Cardiac septum (tissue), 1 donor: ENCODE measurements at places on chromosomes 1 and 21.

DNA sequence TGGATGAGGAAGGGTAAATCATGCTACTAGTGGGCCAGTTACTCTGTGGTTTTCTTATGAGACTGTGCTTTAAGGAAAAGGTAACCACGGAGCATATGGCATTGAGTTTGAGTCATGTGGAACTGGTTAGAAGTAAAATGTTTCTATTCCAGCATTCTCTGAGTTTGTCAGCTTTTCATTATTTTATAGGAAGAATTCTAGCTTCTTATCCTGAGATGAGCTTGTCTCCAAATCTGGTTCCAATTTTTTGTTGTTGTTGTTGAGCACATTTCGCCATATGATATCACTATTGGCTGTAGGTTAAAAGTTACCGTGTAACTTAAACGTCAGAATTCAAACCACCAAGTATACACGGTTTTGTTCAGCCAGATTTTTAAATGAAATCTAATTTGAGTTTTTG, 69.9 kb downstream of the ATF6 start:
- no peak for DNase-seq

- DNase-seq = no peak
Measured at GRCh38 chr1:153956997-153957715, 1.3 kb downstream of the CRTC2 start.

DNA sequence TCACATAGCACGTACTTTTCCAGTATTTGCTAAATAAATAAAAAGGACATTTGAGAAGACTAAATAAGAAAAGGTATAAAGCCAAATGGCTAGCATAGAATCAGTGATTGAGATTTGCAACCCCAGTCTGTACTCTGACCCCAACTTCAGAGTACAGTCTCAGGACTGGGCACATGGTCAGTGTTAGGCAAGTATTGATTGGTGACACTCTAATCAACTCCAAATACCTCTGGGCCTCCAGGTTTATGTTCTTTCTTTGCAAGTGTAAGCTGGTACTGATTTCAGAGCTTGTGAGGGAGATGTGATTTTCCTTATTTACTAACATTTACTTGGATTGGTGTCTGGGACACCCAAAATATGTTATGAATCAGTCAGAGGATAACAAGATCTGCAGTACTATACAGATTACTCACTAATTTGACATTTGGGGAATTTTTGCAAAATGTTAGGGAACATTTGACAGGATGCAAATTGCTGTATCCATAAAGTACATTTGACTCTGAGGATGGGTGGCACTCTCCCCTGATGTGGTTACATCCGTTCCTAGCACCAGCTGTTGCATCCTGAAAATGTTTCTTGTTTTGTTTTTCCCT, 34.2 kb downstream of the LMO4 start:
- no peak for DNase-seq

GRCh38 chr1:46613661-46614603, 2.7 kb downstream of the MOB3C start:
- DNase-seq = peak; percentile 94

DNA sequence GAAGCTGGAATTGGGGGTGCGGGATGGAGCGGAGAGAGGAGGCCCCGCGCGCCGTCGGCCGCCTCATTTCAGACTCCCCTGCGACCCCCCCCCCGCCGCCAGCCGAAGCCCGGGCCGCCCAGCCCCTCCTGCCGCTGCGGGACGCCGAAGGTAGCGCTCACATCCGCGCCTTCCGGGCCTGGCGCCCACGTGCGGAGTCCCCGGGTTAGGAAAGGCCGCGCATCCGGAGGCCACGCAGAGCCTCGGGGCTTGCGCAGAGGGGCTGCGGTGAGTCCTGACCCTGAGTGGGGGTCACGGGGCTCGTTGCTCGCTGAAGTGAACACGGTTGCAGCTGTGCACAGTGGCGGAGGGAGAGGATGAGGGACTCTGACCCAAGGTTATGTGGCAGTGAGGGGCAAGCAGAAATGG, 552 bp upstream of the ZNF496 start:
- no peak for DNase-seq

- DNase-seq = no peak
Measured at GRCh38 chr1:220556641-220557040, 28.7 kb downstream of the MARK1 start.

DNA sequence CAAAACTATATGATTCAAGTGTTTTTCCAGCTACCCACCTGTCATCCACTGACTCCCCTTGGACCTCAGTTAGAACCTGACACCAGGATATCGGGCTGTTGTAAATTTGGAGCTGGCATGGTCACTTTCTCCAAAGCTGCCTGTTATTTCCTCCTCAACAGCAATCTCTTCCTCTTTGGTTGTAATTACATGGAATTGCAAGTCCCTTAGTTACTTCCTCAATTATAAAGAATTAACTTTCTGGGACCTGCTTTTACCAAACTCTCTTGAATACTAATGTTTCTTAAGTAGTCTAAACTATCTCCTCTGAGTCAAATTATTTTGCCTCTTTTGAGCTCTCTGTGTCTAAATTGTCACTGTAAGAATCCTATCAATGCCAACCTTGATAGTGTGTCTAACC, 150.3 kb upstream of the SGIP1 start:
- no peak for DNase-seq

GRCh38 chr1:220425852-220426251, 102.1 kb upstream of the MARK1 start:
- no peak for DNase-seq

DNA sequence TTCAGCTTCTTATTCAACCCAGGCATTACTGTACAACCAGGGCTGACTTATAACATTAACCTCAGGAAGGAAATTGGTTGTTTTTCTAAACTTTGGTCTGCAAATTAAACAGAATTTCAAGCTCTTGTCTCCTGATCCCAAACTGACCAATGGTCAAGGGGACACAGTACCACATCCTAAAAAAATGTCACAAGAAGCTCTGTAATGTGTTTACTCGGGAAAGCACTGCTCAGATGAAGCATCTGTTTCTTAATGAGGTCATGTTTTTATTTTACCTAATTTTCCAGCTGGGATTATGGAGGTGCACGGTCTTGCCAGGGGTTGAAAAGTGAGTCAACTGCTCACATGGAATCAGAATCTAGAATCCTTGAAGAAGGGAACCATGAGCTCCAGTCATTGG, 18.7 kb downstream of the ADAMTS5 start:
- no peak for DNase-seq

GRCh38 chr1:226461087-226461486, 53.2 kb upstream of the PARP1 start:
- no peak for DNase-seq

- no peak for DNase-seq
Measured at GRCh38 chr1:89802051-89802450, 18.8 kb upstream of the LRRC8D start.

DNA sequence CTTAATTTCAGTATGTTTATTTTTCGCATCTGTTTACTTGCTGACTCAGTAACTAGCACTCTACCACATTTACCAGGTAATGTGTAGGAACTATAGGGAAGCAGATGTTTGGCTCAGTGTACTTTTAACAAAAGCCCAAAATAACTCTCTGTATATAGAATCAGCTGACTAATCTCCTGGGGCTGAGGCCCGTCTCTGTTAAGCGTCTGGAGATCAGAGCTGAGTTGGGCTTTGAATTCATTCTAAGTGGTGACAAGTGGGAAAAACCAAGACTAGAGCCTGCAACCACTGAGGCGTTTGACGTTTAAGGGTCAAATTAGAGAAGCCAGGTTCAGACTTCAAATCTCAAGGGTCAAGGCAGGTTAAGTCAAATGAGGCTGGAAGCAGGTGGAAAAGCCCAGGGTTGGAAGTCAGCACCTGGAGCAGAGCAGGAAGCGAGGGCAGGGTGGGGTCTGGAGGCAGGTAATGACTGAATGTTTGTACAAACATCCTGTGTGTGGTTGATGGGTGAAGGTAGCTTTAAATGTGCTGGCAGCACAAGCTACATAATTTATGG, 56.8 kb upstream of the LYST start:
- no peak for DNase-seq

- no peak for DNase-seq
Measured at GRCh38 chr1:29664711-29665110, 428.4 kb downstream of the PTPRU start.

DNA sequence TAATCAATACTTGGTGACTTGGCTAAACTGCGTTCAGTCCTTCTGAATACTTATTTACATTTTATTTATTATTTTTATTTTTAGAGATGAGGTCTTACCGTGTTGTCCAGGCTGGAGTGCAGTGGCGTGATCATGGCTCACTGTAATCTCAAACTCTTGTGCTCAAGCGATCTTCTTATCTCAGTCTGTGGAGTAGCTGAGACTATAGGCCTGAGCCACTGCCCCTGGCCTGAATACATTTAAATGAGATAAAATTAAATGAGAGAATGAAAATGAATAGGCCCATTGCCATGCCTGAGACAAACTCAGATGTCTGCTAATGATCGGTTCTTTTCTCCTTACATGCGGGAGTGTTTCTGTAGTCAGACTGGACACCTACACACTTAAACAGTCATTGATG, 86.0 kb downstream of the GALNT2 start:
- DNase-seq = no peak

- no peak for DNase-seq
Measured at GRCh38 chr1:32651461-32652073, 559 bp downstream of the RBBP4 start.

DNA sequence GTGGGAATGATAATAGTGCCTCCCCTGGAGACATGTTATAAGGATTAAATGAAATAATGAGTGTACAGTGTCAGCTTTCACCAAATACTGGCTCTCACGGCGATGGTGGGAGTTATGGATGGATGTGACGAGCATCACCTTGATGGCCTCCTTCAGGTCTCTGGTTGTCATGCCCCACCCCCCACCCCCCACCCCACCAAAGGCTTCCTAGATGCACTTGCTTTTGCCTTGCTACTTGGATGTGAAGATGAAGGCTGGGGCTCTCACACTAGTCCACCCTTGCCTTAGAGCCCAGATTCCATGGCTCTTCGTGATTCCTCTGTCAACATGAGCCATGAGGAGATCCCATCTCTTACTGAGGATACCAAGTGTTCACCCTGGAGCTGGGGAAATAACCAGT, 412.3 kb downstream of the NPHP4 start:
- no peak for DNase-seq

DNA sequence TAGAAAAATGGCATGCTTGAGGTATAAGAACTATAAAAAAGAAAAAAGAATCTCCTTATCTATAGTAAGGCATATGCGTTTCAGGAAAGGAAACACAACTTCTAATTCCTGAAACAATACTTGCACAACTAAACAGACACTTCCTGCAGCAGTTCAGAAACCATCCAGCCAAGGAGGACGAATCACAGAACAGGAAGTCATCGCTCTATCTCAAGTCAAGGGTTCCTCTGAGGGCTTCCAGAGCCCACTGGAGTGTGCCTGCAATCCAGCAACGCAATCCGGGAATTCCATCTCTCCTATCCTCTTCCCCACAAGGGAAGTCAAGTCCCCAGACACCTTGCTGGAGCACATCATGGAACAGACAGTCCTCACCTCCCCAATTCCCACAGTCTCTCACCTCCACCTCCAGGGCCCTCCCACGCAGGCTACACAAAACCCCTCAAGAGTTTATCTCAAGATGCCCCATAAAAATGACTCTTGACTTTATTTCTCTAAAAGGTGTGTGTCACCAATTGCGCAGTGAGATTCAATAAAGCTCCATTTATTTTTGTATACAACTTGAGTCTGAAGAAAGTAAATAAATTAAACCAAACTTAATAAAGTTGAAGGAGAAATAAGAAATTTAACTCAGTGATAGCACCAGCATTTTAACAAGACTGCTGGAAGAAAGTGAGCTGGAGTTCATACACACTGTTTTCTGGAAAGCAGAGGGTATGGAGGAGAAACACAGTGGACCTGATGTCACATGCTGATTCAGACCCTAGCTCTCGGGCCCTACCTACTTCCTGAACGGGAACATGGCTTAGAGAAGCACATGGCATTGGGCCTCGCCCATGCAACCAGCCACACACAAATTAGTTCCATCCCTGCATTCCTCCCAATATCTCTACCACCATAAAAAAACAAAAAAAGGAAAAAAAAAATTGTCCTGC, 39.9 kb downstream of the SIPA1L2 start:
- DNase-seq = no peak

DNA sequence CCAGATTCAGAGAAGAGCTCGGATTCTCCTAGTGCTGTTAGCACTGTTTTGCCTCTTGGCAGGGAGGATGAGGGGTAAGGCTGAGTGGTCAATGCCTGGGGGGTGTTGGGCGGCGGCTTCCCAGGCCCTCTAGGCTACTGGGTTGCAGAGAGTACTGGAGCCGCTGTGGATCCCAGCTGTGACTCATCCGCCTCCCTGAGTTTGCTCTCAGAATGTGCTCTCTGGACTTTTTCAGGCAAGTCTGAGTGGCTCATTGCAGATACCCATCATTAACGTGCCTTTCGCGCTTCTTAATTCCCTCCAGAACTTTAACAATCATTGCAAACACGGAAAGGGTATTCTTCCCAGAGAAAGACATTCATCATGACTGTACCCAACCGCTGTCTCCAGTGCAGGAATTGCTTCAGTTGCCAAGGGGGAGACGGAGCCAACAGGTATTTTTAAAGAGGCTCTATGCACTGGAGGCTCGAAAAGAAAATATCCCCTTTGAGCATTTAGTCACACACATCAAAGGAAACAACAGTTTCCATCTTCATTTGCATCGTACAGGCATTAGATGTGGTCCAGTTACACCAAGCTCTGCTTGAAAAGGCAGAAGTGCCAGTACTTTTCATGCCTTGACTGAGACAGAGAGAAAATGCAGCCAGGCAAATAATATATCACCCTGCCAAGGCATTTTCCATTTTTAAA, 14.4 kb upstream of the CAMTA1 start:
- DNase-seq = no peak

DNA sequence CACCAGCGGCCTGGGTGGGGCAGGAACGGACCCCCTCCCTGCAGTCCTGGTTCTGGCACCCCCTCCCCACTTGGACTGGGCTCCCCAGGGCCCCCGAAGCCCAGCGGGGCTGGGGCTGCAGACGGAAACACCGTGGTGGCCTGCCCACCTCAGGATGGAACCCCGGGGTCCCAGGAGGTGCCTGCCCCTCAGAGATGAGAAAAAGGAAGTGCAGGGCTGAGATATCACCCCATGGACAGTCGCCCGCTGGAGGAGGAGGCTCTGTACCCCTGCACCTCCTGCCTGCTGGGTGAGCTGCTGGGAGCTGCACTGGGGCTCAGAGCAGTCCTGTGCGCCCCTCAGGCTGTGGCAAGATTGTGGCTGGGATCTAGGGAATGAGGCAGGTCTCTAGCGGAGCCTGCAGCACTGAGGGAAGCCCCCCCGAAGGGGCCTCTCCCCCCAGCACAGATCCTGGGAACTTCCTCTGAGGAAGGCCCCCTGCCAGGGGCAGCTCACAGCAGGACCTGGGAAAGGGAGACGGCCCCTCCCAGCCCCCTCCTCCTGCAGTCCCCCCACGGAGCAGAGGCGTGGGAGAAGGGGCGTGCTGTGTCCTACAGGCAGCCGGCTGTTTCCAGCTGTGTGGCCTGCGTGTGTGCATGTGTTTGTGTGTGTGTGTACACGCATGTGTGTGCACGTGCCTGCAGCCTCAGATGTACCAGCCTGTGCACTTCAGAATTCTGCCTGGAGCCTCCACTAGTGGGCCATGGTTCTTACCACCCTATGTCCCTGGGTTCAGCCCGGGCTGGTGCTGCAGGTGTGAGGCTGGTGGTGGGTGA, 6.9 kb downstream of the AGRN start:
- DNase-seq = no peak

GRCh38 chr1:37332126-37332525, 142.3 kb upstream of the ZC3H12A start:
- no peak for DNase-seq
